ENCODE measurements at places on chromosomes 3 and 15.

- peak; percentile 13 for DNase-seq
Measured at GRCh38 chr3:58206406-58207011, 4.3 kb downstream of the DNASE1L3 start.

DNA sequence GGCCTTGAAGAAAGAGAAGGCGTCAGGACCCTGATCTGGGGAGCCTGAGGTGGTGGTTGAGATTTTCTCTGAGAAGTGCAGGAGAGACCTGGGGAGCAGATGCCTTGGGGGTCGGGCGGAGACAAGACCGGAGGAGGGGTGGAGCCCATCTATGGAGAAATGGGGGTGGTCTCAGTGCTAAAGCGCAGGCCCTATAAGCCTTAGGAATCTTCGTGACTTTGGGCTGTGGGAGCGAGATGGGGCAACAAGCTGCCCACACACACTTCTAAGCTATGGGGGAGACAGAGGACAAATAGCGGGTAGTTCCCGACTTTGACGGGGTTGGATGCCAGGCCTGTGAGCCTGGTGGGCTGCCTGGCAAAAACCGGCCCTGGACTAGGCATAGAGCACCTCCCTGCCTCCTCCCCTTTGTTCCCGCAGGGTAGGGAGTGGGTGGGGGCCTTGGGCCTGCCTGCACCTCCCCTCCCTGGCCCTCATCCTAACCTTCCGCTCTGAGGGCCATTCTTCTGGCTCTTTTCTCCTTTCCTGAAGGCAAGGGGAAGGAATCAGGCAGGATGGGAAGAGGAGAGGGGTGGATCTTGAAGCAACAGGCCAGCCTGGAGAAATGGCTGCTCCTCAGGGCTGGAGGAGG, 880 bp downstream of the NISCH start:
- no peak for DNase-seq

DNA sequence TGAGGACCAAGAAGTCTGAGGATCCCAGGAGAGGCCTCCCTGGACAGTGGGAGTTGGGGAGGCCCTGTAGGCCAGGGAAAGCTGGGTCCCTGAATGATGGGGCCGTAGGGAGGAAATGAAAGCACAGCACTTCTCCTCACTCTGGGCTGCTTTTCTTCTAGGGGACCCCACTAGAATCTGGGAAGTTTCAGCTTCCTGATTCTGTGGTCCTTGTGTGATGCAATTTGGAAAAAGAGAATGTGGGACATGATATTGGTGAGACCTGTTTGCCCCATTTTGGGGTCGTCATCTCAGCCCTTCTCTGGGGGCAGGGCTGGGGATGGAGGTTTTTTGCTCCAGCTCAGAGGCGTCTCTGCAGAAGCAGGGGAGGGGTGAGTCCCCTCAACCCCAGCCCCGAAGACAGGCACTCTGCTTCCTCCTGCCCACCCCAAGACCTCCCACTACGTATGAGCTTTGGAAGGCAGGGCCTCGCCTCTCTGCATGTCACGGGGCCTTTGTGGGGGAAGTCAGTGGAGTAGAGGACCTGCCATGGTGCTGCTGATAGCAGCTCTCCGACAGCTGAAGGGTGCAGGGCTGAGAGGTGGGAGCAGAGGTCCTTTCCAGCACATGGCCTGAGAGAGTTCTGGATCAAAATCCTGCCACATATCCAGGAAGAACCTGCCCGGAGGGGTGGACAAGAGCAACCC, 1.5 kb upstream of the SNX22 start:
- DNase-seq, result no peak

DNA sequence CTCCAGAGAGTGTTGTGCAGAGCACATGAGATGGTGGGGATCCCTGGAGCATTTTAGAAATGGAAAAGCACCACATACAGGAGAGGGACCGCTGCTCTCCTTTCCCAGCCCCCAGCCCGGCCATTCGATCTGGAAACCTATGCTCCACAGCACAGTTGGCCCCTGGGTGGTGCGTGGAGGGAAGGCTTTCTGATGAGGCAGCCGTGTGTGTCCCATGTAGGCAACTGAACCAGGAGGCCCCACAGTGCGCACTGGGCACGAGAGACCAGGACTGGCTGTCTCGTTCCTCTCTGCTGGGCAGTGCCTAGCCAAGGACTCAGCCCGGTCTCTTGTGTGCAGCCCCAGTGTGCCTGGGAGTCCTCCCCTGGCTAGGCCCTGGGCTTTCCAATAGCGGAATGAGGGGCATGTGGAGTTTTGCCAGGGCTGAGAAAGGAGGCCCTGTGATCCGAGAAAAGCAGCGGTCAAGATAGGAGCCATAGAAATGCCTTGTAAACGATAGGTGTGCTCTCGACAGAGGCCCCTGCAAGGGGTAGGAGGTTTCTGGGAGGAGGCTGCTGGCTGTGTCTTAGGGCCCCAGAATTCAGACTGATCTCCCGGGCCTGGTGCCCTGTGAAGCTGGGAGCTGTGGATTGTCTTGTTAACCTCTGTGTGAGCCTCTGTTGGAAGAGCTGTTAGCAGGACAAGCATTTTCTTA, 39.0 kb downstream of the CHDH start:
- no peak for DNase-seq

DNA sequence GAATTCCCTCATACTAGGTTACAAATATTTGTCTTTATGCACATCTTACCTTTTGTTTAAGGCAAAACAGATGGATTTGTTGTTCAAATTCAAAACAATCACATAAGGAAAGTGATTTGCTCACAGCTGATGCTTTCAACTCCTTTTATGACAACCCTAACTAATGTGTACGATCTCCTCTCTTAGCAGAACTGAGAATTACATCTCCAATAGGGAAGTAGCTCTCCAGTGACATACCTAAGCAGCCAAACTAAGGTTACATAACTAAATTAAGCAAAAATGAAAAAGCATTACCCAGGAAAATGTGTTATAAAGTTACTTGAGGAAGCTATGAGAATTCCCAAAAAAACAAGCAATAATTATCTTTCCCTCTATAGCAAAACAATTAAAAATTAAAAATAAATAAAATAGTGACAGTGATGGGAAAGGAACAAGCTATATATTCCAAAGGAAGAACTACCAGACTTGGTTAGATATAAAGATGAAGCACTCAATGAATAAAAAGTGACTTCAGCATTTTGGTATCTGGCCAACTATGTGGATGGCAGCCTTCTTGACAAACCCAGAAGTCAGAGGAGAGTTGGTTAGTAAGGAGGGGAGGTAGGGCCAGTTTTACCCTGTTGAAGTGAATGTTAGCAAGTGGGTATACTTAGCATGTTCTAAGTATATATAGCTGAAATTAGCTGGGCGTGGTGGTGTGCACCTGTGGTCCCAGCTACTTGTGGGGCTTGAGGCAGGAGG, 32.4 kb downstream of the PEAK1 start:
- DNase-seq, result no peak

DNA sequence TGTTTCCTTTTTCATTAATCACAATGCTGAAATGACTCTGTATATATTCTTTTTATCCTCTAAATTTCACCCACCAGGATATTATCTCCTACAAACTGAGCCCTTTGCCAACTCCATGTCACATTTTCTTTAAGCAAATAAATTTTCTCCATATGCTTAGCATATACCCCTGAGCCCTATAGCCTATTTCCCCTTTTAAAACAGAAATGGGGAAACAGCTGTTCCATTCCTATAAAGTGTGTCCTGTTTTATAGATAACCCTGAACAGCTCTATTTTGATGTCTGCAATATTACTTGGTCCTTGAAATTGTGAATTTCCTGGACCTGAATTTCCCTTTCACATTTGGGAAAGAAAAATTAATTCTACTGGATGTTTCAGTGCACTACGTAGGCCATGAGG, 15.6 kb upstream of the FILIP1L start:
- DNase-seq, result no peak

DNA sequence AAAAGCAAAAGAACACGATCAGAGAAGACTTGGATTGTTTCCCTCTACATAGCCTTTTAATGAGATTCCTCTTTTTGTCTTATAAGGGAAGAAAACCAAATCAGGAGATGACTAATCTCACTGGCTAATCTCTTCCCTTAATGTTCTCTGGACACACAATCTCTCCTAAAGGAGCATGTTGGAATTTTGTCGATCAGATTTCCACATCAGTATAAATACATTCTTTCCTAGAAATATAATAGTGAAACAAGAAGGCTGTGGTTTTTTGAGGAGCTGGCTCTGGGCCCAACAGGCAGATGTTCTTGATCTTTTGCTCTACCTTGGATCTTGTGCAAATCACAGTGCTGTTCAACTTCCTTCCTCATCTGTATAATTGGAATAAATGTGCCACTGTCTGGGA, 94.0 kb downstream of the GTPBP8 start:
- DNase-seq, result no peak

- no peak for DNase-seq
Measured at GRCh38 chr3:9713142-9713541, 9.5 kb downstream of the CPNE9 start.

- no peak for DNase-seq
Measured at GRCh38 chr15:51191766-51192165, 97.1 kb upstream of the TNFAIP8L3 start.

DNA sequence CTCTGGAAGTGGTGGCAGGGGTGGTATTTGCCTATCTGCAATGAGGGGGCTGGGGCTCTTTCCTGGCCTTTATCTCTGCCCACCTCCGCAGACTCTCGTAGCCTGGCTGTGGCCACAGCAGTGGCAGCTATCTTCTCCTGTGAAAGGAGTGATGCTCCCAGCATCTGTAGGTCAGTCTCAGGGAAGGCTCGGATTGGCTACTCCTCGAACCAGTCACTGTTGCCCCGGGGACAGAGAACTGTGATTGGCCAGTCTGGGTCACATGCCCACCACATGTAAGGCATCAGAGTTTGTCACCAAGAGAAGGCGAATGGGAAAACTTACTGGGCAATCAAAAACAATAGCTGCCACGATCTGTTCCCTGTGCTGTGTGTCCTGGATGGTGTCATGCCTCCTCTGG, 30.1 kb upstream of the FGD5 start:
- no peak for DNase-seq

DNA sequence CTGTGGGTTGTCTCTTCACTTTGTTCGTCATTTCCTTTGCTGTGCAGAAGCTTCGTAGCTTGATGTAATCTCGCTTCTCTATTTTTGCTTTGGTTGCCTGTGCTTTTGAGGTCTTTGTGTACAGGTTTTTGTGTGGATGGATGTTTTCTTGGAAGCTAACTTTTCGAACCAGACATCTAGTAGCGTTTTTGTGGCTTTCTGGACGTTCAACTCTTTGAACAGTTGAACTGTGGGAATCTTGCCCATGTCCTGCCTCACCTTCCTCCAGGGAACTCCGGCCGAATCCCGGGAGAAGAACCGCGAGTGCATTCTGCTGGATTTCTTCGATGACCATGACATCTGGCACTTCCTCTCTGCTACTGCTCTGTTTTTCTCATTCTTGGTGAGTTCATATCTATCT, 70.6 kb downstream of the USF3 start:
- no peak for DNase-seq

GRCh38 chr3:39291903-39292329, 12.1 kb upstream of the CX3CR1 start:
- DNase-seq, result peak; percentile 67

GRCh38 chr15:69792823-69793222, 304.9 kb downstream of the TLE3 start:
- DNase-seq, result no peak

DNA sequence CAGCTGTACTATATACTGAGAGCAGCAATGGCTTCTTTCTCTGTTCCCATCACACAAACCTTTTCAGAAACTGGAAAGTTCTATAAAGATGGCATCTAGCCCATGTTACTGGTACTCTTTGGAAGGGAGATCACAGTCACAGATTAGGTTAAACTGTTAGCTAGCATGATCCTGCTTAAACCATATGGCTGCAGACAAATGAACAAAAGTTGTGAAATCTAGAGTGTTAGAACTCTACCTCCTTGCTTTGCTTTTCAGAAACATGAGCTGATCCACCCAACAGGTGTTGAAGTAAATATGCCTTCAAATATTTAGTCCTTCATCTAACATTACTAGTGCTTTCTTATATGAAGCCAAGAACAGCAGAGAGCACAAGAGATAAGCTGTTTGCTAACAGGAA, 102.6 kb downstream of the SNRK start:
- DNase-seq, result no peak

GRCh38 chr3:33313331-33313730, 36.1 kb downstream of the FBXL2 start:
- no peak for DNase-seq

GRCh38 chr15:57604507-57604906, 12.8 kb downstream of the MYZAP start:
- DNase-seq, result no peak

- no peak for DNase-seq
Measured at GRCh38 chr15:55526559-55527036, 18.6 kb upstream of the DNAAF4 start.

DNA sequence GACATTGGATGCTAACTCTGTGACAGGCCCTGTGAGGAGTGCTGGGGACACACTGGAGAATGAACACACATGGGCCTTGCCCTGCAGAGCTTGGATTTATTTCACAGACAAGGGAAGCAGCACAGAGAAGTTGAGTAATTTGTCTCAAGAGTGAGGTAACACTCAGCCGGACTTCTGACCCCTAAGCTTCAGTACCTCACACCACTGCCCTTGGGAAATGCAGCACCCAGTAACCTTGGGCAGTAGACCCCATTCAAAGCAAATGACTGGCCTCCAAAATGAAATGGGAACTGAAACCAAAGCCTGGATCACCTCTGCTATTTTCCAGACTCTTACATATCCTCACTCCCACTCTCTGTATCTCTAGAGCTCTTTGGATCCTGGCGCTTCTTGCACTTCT, 37.3 kb downstream of the RFT1 start:
- DNase-seq, result no peak

GRCh38 chr3:52286777-52287110, 884 bp upstream of the GLYCTK start:
- no peak for DNase-seq

DNA sequence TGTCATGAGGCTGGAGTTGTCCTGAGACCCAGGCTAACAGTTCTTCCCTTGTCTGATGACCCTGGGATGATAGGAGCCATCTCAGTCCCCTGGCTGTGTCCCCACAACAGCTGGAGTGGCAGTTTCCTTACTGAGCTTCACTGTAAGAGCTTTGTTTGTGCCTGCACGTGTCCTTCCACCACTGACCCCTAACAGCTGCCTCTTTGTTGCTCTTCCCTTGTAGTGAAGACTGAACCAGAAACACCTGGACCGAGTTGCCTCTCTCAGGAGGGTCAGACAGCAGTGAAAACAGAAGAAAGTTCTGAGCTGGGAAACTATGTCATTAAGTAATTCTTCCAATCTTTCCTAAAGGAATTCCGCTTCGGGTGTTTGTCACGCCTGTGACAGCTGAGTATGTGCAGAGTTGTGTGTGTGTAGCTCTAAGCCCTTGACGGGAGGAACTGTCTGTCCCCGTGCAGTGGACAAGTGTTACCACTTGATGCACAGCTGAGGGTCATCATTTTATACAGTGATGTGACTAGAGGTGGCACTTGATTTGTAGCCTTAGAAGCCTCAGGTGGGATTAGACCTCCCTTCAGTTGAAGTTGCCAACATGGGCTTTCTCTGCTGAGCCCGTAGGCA, 25.0 kb downstream of the MAP6D1 start:
- no peak for DNase-seq

Data from activated T-helper 2 cell treated with anti-CD3 and anti-CD28 coated beads, Interferon-gamma antibody, Interleukin-2, Interleukin-4, amounts not matched to agents 10 μg/mL and 5 μg/mL and 100 μg/mL, durations not matched to agents 14 hours and 24 hours and 36 hours (primary cell).